CD4-positive, alpha-beta T cell treated with Interleukin-4 for 4 hours (primary cell): ENCODE measurements at places on chromosomes 16 and 17.

DNA sequence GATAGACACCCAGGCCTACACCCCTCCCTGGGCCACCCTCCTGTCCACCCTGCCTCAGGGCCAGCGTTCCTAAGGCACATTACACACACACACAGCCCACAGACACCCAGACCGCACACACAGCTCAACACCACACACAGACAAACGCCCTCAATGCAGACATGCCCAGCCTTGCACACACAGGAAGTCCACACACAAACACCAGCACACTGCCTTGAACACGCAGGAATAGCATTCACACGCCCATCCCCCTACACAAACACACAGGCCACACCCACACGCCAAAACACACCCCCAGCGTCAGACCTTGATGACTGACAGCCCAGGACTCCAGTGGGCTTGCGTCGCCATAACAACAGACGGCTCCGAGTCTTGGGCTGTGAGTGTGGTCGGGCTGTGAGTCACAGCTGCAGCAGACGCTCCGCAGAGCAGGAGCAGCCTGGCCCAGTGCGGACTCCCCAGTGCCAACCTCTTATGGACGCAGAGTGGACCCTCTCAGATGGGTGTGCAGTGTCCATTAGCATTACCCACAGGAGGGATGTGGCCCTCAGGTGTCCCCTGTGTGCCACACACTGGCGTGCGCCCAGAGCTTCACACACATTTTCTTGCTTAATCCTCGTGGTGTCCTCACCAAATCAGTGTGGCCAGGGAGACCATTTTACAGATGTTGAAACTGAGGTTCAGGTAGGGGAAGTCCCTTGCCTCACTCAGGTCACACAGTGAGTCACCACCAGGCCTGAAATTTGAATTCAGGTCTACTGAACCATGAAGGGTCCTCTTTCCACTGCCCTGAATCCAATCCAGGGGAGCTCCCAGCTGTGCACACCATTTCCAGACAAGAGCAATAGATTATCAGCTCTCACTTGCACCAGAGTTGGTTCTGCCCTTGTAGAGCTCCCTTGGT lies 17.8 kb upstream of the RAI1 start:
- DNase-seq: peak; percentile 92

DNA sequence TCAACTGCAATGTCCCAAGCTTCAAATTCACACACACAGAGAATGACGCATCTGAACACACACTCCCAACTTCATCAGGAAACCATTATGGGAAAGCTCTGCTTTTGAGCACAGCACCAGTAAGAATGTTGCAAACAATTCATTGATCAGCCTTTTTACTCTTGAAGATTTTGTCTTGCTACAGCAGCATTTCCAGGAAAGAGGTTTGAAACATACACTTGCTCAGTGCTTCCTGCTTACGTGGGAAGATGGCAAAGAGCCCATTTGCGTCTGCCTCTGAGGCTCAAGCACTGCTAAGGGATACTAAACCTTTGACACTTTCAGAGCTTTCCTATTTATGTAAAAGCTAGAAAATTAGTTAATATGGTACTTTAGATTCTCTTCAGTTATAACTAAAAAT lies 77.2 kb upstream of the MON1B start:
- DNase-seq: no peak

- DNase-seq: no peak
Measured at GRCh38 chr17:3986270-3986938, 22.2 kb upstream of the ATP2A3 start.

- DNase-seq: no peak
Measured at GRCh38 chr16:65698791-65699321, 577.0 kb upstream of the CDH11 start.

DNA sequence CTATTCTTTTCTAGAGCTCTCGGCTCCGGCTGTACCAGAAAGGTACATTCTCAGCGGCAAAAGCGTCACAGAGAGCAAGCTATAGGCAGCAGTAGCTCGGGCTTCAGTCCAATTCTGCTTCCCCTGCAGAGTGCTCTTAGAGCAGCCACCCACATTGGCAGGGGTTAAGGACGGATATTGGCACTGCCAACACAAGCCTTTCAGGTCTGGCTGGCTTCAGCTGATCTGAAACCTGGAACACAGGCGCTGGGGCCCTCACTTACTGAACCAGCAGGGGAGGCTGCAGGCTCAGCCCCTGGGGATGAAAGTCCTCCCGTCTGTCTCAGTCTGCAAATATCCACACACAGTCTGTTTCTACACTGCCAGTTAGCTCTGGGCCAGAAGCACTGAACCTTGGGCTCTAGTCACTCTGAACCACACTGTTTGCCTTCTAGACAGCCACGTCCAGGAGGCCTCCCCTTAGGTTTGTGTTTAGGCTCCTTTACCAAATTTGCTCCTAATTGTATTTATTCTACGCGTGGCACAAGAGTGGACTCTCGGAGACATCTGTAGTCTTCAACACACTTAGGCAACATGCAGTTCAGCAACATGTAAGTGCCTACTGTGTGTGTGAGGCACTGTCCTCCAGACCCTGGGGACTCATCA lies 40.1 kb downstream of the HIC1 start:
- DNase-seq: no peak

DNA sequence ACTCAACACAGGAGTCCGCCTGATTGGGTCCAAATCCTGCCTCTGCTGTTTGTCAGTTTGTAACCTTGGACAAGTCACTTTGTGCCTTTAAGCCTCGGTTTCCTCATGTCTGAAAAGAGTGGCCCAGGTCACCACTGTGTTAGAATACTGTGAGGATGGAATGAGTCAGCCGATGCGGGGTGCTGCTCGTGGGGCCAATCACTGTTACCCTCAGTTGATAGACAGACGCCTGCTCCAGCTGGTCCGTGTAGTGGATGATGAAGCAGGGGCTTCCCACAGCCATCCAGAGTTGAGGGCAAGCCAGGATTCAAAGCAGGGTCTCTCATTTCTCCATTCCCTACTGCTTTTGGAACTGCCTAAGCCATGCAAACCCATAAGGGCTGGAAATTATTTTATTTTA lies 5.8 kb downstream of the FBXL19 start:
- DNase-seq: no peak

GRCh38 chr16:73365016-73365551 lies 317.2 kb upstream of the ZFHX3 start:
- no peak for DNase-seq

GRCh38 chr16:68972720-68973119 lies 129.4 kb downstream of the TANGO6 start:
- no peak for DNase-seq

GRCh38 chr17:49101054-49101534 lies 31.5 kb upstream of the B4GALNT2 start:
- no peak for DNase-seq

DNA sequence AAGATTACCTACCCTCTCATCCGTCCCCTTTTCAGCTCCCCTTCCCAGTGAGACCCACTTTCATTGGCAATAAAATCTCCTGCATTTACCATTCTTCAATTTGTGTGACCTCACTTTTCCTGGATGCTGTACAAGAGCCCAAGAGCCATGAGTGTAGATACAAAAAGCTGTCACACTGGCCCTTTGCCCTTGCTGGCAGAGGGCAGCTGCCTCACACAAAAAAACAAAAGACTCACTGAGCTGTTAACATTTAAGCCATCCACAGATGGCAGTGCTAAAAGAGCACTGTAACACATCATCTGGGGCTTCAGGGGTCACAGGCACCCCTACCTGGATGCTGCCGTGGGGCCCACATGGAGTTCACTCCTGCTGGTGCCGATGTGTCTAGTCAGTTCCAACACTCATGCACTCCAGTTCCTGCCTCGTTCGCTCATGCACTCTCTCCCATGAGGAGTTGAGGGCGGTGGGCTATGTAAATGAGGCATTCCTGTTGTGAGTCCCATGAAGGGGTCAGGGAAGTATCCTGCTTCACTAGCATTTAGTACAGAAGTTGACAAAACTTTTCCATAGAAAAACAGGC lies 123.1 kb downstream of the CA10 start:
- no peak for DNase-seq

DNA sequence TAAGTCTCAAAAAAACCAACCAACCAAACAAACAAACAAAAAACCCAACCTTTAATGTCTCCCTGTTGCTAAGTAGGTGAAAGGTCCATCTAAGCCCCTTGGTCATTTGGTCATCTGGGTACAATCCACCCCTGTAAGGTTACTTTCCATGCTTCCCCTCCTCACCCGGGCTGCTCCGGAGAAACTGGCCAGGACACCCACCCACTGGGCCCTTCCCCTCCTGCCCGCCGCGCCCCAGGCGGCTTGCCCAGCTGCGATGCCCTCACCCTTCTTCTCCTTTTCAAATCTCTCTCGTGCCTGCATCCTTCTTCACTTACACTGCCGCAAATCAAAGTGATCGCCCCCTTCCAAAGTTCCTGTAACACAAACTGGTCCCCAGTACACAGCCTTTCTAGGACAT lies 2.0 kb downstream of the NTAN1 start:
- DNase-seq: no peak

GRCh38 chr17:2962729-2963128 lies 100.7 kb downstream of the OR1D5 start:
- no peak for DNase-seq

DNA sequence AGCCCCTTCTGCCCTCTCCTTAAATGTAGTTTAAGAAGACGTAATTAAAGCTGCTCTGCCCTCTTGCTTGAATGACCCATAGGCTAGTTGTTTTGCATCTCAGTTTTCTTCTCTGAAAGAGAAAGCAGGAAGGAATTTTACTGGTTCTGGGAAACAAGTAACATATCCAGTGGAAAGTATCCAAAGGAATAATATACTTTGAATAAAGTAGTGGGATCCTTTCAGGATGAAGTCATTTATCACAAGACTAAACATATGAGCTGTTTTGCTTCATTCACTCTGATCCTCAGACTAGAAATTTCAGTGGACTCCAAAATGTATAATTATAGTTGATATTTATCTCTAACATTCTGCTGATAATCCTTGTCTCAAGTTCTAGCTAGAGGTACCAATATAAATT lies 1297.6 kb upstream of the GOT2 start:
- DNase-seq: no peak

- peak; percentile 17 for DNase-seq
Measured at GRCh38 chr17:42097691-42098631, at the start of gene ZNF385C. Gene ZNF385C (minus strand): TSS chr17:42098473. CDS start chr17:42063056, 35,417 bp downstream.

- peak; percentile 30 for DNase-seq
Measured at GRCh38 chr16:77169650-77170236, 21.2 kb upstream of the MON1B start.

DNA sequence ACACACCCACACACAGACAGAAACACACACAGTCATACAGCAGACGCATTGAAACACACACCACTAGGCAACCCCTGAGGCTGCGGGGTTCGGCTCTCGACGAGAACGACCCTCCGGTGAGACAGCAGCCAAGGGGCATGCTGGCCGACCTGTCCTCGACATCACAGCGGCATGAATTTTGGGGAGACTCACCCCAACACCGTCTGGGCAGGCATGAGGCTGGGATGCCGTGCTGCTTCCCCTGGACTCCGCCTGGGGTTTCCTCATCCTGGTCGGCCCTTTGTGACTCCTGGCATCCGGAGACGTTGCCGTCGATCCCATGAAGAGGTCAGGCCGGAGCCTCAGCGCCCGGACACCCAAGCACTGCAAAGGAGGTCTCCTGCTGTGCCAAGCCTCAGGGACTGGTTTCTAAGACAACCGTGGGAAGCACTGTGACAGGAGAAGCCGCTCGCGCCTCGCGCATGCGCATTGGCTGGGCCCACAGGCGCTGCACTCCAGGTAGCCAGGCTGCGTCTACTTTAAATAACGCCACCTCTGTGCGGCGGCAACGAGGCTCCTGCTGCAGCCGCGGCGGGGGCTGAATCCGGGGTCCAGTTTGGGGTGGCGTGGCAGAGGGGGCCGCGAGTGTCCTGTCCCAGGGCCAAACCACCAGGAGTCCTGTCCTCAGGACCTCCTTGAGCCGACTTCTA lies 13.8 kb upstream of the KCNJ18 start:
- DNase-seq: no peak

GRCh38 chr16:64669573-64669972 lies 452.3 kb downstream of the CDH11 start:
- DNase-seq: no peak

- DNase-seq: peak; percentile 67
Measured at GRCh38 chr17:76005263-76006149, 4.9 kb downstream of the CDK3 start.

DNA sequence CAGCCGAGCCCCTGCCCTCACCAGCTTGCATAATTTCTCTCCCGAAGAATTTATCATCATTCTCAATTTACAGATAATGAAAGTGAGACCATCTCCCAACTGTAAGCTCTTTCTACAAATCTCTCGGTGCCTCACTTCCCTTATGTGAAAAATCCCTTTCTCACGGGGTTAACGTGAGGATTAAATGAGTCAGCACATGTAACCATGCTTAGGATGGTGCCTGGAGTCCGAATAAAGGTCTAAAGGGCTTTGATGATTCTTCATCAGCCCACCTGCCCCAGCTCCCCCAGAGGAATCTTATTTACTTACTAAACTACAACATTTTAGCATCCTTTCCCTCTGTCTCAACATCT lies 24.8 kb upstream of the PIK3R6 start:
- no peak for DNase-seq

DNA sequence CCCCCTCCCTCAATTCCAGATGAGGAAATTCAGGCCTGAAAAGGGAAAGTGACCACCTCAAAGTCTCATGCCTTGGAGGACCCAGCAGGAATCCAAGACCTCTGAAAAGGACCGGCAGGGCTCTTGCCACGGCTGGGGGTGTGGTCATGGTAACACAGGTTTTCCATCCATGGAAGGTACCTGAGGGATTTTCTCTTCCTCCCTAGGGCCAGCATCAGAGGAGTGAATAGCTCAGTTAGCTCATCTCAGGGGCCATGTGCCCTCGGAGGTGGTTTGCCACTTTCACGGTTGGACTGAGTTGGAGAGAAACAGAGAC lies 1.3 kb downstream of the CIITA start:
- DNase-seq: no peak

GRCh38 chr16:30659507-30660423 lies 1.5 kb downstream of the FBRS start:
- peak; percentile 64 for DNase-seq

DNA sequence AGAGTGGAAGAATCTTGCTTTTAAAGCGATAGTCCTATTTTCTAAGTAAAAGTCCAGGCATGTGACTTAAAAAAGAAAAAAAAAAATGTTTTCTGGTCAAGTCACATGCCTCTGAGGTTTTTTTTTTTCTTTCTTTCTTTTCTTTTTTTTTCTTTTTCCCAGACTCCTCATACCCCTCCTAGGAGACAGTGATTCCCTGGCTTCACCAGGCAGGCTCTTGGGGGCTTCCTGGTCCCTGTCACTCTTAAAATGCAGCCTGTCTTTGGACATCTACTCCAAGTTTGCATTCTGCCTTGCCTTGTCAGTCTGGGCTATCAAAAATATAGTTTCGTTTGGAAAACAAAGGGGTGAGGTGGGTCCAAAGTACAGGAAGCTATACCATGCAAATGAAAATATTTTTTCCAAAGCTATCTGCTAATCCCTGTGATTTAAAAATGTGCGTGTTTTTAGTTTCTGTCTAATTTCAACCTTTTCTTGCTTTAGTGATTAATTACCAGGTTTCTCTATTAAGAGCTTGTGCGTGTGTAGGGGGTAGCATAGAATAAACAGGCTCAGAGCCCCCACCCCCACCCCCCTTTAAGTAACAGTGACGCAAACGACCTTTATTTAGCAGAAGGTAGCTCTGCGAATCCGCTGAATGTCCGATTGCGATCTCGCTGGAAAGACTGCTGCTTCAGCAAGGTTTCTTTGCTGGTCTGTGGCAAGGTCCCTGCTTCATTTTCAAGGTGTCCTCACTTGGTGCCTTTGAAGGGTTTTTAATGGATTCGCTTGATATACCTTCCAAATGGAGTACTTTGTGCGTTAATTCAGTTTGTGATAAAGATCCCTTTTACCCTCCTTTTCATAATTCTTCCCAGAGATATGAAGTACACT lies 510.2 kb downstream of the WWOX start:
- DNase-seq: no peak

- no peak for DNase-seq
Measured at GRCh38 chr16:9867176-9867575, 315.1 kb downstream of the GRIN2A start.
